ENCODE measurements at places on chromosomes 1 and 21.

GRCh38 chr21:33762803-33763581, 120.7 kb downstream of the ITSN1 start:
- no peak for DNase-seq

DNA sequence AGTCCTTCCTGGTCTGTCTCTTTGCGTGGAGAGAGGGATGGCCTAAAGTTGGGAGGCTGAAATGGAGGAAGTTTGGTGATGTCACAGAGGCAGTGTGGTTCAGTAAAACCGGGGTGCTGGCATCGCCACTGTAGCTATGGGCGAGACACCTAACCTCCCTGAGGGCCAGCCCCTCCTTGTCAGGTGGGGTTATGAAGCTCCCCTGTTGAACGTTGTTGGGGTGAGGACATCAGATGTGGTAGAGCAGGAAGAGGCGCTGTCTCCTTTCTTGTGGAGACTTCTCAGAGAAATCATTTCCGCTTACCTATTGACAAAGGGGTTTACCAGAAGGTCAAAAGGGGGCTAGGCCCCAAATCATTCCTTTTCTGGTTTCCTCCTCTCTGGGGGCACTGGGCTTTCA, 294.7 kb downstream of the SIPA1L2 start:
- DNase-seq = no peak

GRCh38 chr1:7046314-7046713, 261.1 kb downstream of the CAMTA1 start:
- no peak for DNase-seq

DNA sequence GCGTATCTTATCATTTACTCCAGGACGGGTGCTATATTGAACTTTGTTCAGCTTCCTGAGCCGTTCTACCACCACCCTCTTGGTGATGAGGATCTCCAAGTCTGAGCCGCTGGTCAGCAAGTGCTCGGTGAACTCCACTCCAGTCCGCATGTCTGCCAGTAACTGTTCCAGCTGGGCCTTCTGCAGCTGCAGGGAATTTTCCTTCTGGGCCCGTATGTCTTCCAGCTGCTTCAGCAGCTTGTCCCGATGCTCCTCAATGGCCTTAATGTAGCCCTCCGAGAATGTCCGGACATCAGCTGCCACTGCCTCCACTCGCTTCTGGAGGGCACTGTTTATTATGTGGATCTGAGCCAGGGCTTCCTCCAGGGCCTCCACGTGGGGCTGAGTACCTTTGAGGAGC, 3.4 kb downstream of the TRIM45 start:
- DNase-seq = no peak

GRCh38 chr1:245363461-245364200, 208.8 kb downstream of the KIF26B start:
- peak; percentile 17 for DNase-seq

DNA sequence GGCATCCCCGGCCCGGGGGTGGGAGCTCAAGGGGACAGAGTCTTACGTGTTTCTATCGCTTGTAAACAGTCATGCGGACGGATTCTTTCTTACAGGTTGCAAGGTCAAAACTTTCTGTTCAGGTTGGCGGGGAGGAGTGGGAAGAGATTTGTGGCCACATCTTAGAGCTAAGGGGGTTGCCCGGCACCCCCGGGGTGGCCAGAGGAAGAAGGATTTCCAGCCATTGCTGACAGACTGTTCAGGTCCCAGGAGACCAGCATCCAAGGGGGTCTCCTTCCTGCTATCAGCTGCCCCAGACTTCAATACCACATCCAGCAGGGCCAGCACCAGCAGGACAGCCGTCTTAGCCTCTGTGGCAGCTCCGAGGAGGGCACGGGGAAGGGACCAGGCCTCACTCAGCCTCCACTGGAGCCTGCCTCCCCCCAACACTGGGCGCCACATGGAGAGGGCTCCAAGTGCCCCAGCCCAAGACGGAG, 52.0 kb downstream of the KIF21B start:
- DNase-seq = no peak

GRCh38 chr1:178749581-178750166, 24.6 kb downstream of the RALGPS2 start:
- no peak for DNase-seq

DNA sequence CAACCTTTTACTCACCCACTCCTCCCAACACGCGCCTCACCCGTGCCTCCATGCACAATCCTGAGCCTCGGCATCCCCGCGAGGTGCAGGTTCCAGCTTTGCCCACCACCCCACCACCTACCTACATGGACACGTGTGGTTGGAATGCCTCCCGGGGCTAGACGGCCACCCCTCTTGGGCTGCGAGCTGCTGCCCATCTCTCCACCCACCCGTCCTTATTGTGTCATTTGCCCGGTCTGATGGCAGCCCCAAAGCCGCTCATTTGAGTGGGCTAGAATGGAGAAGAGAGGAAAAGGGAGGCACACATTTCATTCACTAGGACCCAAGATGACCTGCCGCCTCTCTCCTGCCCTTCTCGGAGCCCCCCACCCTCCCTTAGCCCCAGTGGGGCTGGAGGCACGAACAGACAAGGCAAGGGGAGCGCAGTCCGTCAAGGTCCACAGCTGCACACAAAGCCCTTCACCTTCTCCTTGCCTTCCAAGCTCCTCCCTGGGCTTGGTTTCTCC, 785 bp downstream of the ZNF697 start:
- peak; percentile 7 for DNase-seq

DNA sequence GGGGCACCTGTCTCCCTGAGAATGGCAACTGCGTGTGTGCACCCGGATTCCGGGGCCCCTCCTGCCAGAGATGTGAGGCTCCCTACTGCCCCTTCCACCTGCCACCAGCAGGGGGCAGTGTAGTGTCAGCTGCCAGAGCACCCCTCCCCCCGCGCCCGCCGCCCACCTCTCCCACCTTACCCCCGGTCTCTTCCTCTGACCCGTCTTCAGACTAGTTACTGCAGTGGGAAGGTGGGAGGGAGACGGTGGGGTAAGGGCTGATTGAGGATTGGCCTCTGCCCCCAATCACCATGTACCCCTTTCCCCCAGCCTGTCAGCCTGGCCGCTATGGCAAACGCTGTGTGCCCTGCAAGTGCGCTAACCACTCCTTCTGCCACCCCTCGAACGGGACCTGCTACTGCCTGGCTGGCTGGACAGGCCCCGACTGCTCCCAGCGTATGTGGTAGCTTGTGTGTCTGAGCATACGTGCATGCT, 10.1 kb upstream of the LRRC71 start:
- no peak for DNase-seq

DNA sequence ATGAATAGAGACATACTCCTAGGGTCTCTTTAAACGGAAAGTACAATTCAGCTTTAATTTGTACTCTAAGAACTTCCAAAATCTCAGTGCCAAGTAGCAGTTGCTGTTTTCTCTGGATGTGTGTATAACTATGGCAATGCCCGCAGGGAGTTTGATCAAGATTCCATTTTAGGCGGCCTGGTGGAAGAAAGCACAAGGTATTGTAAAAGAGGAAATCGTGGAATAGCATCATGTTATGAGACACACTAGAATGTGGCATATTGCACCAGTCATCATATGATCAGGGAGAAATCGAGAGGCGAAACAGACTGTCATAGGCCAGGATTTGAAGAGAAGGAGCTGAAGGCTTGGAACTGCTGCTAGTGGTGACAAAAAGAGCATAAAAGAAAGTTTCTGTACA, 316.2 kb upstream of the FMN2 start:
- DNase-seq = peak; percentile 2

- DNase-seq = no peak
Observed at GRCh38 chr1:89971600-89971999, 23.3 kb upstream of the ZNF326 start.

DNA sequence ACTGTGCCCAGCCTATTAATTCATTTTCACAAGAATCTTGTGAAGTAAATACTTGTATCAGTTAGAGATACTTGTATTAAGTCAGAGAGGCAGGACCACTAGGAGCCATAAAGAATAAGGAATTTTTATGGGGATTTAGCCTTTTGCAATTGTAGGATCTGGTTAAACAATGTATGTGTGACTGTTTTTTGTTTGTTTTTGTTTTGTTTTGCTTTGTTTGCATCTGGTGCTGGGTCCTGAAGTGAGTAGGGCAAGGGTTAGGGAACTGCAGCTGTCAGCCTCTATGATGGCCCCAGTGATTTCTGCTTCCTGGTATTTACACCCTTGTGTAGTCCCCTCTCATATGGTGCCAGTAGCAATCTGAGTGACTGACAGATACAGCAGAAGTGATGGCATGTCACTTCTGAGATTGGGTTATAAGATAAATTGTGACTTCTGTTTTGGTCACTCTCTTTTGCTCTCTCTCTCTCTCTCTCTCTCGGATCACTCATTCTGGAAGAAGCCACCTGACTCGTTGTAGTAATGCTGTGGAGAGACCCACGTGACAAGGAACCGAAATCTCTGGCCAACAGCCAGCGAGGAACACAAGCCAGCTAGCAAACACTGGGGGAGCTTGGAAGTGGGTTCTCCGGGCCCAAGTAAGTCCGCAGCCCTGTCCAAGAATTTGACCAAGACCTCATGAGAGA, 96.2 kb upstream of the MARK1 start:
- DNase-seq = no peak

DNA sequence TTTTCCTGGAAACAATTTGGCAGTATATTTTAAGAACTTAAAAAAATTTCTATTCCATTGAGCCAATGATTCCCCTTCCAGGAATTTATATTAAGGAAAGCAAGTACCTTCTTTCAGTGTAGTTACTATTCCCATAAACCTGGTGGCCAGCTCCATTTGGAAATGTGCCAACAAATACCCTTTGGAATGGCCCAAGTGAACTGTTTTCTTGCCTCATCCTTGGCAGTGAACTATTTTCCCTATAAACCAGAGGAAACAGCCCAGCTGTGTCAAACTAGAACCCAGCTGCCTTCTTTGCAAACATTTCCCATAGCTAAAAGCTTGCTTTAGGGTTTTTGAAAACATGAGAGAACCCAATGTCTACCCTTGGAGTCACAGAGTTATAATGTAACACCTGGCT, 496.9 kb downstream of the NEGR1 start:
- no peak for DNase-seq

GRCh38 chr1:228323401-228323800, 83.2 kb downstream of the TRIM11 start:
- DNase-seq = no peak

DNA sequence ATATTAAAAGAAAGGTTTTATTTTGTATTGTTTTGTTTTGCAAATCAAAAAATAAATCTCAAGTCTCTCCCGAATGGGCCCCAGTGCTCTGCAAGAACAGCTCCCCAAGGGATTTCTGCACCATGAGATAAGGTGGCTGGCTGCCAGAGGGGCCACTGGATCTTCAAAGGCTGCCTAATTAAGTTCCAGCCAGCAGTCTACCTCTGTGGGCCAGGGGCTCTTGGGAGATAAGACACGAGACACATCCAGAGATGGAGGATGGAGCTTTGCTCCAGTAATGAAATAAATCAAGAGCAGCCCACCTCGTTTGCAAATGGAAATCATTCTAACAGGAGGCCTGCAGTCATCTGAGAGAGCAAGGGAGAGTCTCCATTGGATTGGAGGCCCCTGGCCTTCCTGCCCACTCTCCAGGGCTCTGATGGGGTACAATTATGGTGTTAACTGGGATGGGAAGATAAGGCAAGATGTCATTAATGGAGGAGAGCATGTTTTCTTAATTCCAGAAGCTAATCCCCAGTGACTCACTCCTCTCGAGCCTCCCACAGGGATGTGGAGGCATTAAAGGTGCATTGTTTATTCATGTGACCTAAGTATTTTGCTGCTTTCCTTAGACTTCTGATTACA, 155.2 kb upstream of the KAZN start:
- no peak for DNase-seq

DNA sequence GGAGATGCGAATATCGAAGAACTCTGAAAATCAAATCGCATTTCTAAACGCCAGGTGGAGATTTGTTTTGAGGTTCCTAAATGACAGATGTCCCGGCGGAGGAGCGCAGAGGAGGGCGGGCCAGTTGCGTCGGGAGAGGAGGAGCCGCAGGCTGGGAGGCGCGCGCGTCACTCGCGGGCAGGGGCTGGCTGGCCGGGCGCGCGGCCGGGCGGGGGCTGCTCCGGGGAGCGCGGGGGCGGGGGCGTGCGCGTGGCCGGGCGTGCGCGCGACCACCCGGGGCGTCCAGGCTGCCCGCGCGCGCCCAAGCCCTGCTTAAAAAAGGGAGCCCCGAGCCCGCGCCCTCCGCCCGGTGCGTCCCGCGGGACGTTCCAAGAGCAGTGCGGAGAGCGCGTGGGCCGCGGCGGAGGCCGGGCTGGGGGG, 47.3 kb downstream of the H3-3A start:
- peak; percentile 87 for DNase-seq

DNA sequence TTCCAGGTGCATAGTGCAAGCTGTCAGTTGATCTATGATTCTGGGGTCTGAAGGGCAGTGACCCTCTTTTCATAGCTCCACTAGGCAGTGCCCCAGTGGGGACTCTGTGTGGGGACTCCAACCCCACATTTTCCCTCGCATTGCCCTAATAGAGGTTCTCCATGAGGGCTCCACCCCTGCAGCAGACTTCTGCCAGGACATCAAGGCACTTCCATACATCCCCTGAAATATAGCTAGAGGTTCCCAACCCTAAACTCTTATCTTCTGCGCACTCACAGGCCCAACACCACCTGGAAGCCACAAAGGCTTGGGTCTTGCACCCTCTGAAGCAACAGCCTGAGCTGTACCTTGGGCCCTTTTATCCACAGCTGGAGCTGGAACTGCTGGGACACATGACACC, 65.7 kb upstream of the PKN2 start:
- no peak for DNase-seq

DNA sequence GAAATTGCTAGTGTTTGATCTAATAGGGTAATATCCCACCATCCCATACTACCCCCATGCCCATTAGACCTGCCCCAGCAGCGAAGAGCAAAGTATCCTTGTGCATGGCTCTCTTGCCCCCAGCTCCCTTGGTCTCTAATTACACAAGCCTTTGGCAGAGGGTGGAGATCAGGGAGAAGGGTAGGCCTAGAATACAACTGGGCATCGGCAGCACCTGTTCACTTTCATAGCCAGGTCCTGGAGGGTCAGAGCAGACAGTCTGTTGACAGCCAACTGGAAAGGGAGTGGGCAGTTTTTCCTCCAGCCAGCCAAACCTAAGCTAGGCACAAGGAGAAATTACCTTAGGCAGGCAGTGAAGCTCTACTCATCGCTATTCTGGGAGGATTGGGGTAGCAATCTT, 2.7 kb upstream of the PIGC start:
- DNase-seq = no peak

DNA sequence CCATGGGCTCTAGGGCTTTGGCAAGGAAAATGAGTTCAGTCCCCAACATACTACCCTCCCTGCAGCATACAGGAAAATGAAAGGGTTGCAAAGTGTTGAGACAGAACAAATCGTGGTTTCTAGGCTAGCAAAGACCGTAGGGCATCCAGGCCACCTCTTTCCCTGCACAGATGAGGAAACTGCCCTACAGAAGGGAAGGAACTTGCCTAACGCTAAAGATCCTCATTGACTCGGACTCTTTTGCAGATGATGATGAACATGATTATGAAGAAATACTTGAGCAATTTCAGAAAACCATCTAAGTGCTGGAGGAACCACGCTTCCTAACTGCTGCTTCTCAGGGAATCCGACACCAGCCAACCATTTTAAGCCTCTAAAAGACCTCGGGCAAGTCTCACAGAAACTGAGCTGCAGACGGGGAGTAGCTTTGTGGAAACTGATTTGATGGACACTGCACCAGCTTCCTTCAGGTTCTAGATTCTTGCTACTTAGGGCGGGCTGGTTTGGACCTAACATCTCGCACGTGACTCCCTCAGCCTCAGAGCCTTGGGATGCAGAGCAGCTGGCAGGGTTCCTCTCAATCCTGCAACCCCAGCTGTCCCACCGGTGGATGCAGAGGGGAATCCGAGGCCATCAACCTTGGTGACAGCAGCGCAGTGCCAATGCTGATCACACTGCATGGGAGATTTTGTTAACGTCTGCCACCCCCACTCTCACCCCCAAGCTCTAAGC, 13.4 kb downstream of the THEMIS2 start:
- DNase-seq = no peak

GRCh38 chr21:43808832-43809251, 19.5 kb downstream of the RRP1 start:
- DNase-seq = no peak
